ENCODE measurements at places on chromosomes 3 and 15. TPM values are rescaled to one million over a fixed set of nuclear protein-coding genes. Genes with fewer than 3 reads are reported as not detected.

CNTN4 gene
- 2.2 TPM for total RNA-seq

CSPG4 gene
- total RNA-seq: 3.0 TPM

SLC33A1 gene
- total RNA-seq: 24.2 TPM

HERC2 gene
- 88.7 TPM for total RNA-seq

GRK7 gene
- total RNA-seq: not detected

- H3K27ac ChIP-seq: no peak overlapping the region
- H3K36me3 ChIP-seq: no peaks in the 10 kb centered on the region
- H3K4me1 ChIP-seq: no peaks in the 10 kb centered on the region
- no peak for DNase-seq
- no peaks in the 10 kb centered on the region for H3K27me3 ChIP-seq
These were observed 7.6 kb downstream of the OR5K4 start for GRCh38 chr3:98361289-98361688.

- H3K27me3 ChIP-seq: no peaks in the 10 kb centered on the region
- no peak overlapping the region for H3K4me3 ChIP-seq
- H3K4me1 ChIP-seq: no peaks in the 10 kb centered on the region
- H3K36me3 ChIP-seq: no peaks in the 10 kb centered on the region
These were observed 187.5 kb downstream of the DTWD1 start for GRCh38 chr15:49808341-49808740.

All from H1 (cell line).